Right cardiac atrium (tissue), 5 donors: ENCODE measurements at places on chromosomes 3 and 15. TPM values are rescaled to one million over a fixed set of nuclear protein-coding genes. Genes with fewer than 3 reads are reported as not detected.

Gene DZIP1L
- polyA plus RNA-seq, result 2.6 TPM

Gene EPHA6
- 0.05 TPM for polyA plus RNA-seq

Gene SUSD5
- 1.3 TPM for polyA plus RNA-seq

Gene LNP1
- 4.1 TPM for polyA plus RNA-seq

DNA sequence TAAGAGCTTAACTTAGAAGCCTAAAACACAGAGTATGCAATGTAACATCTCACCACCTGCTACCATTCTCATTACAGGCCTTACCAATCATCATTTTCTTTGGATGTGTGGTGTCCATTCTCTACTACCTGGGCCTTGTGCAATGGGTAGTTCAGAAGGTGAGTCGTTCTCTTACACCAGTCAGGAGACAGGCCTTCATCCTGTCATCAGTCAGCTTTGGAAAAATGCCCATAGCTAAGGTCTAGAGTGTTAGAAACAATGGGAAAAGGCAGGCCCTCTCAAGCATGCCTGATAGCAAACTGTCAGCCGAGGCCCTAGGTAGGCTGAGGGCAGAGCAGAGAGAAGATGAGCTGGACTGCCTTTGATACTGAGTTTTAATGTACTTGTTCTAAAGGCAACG is 13.5 kb downstream of the SLC28A2 start:
- DNase-seq, result no peak

GRCh38 chr15:86743283-86743903 is 663.7 kb downstream of the AGBL1 start:
- DNase-seq, result peak; percentile 29

GRCh38 chr3:141798448-141798845 is 35.2 kb downstream of the GRK7 start:
- peak; percentile 83 for DNase-seq
